Activated gamma-delta T cell (primary cell): ENCODE measurements at places on chromosomes 5 and 9.

- no peak for DNase-seq
These were observed 33.4 kb upstream of the TTC1 start for GRCh38 chr5:159975462-159976019.

DNA sequence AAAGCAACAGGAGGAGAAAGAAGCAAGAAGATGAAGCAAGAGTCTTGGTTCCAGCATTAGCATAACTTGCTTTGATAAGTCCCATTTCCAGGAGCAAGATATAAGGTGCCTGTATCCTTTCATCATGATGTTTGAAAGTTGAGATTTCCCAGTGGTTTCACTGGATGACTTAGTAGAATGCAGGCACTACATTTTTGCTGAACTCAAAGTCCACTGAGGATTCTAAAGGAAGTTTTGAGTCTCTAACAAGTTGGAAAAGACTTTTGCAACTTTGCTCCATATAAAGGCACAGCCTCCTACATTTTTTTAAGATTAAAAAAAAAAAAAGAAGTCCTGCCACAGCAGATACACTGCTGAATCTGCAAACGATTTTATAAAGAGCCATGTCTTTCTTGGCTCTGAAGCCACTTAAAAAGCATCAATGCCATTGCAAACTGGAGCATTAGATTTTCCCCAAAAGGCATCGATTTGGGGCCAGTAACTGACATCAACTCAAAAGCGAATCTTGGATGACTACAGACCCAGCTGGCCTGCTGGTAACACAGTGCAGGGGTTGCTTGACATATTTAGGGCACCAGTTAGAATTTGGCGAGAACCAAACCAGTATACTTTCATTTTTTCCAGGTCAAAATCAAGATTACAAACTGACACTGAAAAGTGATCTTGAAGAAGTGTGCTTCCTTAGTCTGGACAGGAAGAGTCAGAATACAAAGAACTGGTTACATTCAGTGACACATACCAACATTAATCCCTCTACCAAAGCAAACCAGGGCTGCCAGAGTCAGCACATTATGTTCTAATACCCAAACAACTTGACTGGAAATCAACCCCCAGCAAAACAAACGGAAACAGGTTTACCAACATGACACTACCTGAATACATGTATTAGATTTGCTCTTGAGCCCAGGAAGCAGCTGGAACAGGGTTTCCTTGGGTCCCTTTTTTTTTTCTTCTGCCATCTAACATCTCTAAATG, 39.1 kb upstream of the KCNV2 start:
- DNase-seq = no peak

DNA sequence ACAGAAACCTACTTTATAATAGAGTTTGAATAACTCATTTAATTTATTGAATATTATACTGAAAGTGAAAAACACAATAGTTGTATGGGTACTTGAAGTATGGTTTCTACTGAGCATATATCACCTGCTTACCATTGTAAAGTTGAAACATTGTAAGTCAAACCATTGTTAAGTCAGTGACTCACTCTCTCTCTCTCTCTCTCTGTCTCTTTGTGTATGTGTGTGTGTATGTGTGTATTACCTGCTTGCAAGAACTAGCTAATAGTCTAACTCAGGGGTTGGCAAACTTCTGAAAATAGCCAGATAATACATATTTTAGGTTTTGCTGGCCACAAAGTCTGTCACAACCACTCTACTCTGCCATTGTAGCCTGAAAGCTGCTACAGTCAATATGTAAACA, 564.3 kb upstream of the ZNF608 start:
- no peak for DNase-seq

- no peak for DNase-seq
These were observed 7.9 kb upstream of the CER1 start for GRCh38 chr9:14730461-14730898.

- no peak for DNase-seq
These were observed 40.8 kb upstream of the ADAMTS19 start for GRCh38 chr5:129419292-129419691.

GRCh38 chr5:140734354-140734753, 34.1 kb downstream of the ZMAT2 start:
- no peak for DNase-seq

DNA sequence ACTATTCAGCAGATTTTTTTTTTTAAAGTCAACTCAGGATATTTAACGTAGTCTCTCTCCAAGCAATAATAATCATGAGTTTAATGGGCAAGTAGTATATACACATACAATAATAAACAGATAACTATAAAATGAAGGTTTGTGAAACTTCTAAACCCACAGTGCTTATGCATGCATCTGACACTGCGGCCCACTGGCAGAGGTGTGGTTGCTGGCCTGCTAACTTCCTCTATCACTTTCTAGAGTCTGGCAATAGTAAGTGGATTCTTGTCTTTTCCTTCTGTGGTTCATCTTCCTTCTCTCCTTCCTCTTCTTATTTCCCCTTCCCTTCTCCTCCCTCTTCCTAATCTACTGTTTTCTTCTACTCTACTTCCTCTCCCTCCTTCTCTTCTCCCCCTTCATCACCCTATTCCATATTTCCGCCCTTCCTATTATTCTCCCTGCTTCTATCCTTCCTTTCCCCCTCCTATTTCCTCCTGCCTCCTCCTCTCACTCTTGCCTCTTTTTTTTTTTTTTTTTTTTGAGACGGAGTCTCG, 18.6 kb upstream of the AGXT2 start:
- no peak for DNase-seq

GRCh38 chr9:28318515-28318914, 745.2 kb upstream of the C9orf72 start:
- no peak for DNase-seq

DNA sequence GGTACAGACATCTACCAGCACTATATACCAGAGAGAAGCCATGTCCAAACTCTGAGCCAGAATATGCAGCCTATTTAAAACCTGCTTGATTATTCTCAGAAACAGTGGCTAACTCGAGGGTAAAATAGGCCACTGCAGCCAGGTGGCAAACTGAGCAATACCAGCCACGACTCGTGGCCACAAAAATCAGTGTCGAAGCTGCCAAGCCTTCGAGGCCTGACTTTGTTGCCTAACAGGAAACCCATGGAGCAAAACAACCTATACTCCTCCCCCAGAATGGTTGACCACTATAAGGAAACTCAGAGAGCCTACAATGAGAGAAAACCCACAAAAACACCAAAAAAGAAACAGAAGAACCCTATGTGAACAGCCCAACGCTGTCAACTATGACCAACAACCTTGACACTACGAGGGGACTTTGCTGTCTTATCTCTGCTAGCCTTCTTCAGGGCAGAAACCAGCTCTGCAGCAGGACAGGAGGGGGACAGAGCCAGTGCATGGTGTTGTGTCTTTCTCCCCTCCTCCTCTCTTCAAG, 133.8 kb downstream of the TMEM174 start:
- DNase-seq = no peak

- DNase-seq = peak; percentile 63
These were observed 858 bp downstream of the NCS1 start for GRCh38 chr9:130172858-130173665.

GRCh38 chr5:139667730-139668063, 19.5 kb downstream of the CXXC5 start:
- DNase-seq = no peak

DNA sequence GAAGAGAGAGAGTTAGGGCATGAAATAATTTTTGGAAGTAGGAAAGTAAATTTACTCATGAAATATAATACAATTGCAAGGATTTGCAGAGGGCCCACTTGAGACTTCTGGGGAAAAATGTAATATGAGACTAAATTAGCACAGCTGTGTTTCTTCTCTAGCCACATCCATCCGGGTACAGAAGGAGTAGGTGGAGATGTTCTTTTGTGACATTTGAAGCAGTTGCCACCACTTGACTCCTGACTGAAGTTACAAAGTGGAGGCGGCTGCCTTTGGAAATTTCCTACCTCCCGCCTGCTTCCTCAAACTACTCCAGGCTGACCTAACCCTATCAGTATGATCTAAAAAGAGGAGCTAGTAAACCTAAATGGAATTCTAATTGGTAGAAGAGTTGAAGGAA, 58.1 kb upstream of the SHISAL2B start:
- no peak for DNase-seq

GRCh38 chr5:141685591-141685990, 3.6 kb upstream of the ARAP3 start:
- DNase-seq = no peak

DNA sequence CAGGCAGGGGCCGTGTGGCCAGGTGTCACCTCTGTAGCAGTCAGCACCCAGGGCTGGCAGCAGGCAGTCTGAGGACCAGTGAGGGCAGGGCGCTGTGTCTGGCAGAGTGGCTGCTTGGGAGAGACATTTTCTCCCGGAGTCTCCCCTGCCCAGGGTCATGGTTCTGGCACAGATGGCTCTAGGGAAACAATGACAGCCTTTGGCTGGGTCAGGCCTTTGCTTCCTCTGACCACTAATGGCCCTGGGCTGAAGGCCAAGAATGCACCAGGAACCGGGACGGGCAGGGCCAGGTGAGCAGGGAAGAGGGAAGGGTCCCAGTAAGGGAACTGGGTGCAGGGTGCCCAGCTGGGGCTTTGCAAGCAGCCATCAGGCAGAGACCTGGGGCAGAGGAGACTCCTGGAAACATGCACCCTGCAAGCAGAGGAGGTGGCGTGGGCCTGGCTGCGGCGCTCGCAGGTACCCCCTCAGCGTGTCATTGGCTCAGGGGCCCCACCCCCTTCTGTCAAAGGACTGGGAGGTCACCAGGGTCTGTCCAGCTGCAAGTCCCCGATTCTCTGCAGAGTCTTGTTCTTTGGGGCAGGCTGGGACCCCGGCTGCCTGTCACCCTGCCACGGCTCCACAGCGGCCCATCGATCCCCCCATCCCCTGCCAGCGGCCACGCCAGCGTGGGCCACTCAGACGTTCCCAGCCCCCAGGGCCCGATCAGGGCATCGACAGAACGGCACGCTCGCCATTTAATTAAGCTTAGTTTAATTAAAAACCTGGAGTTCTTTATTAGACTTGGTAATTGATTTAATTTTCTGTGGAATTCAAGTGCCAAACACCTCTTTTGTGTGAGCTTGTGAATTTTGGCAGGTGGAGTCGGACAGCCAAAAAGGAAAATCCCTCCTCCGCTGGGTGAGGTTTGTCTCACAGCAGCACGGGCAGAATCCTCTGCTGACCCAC, 18.9 kb upstream of the TMEM250 start:
- DNase-seq = no peak

GRCh38 chr5:45862763-45863162, 166.6 kb upstream of the HCN1 start:
- no peak for DNase-seq

DNA sequence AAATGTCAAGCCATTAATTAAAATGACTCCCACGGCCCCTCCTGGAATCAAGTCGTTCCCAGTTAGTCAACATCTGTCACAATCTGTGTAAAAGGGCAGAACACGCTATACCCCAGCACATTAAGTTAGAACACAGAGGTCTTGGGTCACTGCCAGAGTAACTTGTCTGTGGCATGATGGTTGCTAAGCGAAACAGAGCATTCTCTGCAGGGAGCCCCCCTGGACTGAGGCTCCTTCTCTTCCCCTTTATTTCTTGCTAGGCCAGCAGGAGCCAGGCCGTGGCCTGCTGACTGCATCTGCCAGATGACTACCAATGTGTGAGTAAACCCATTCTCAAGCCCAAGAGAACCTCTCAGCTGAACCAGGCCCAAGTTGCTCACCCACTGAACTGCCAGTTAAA, 51.9 kb upstream of the ZBED3 start:
- no peak for DNase-seq

GRCh38 chr5:71836559-71837112, 117.6 kb downstream of the CARTPT start:
- no peak for DNase-seq

GRCh38 chr5:64637837-64638443, 52.4 kb upstream of the SHISAL2B start:
- DNase-seq = no peak

DNA sequence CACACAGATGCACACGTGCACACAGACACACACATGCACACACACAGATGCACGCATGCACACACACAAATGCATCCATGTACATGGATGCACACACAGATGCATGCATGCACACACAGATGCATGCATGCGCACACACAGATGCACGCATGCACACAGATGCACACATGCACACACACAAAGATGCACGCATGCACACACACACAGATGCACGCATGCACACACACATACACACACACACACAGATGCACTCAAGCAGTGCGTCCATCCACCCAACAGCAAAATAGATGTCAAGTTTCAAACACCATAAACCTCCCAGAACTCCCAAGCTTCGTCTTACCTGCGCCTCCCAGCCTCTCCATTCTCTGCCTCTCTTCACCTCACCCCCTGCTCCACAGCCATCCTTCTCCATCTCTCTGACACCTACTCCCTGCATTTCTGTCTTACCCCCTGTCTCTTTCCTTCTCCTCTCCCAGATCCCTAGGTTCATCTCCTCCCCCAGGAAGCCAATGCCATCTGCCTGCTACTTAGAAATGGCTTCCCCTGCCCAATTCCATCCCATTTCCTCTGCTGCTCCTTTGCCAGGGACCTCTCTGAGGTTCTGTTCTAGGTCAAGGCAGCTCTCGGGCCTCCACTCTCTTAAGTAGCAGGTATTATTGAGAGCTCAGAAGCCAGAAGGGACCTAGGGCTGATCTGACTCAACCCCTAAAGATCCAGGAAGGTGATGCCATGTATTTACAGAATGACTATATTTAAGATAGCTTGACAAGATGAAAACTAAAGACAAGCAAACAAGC, 297.2 kb downstream of the MED10 start:
- no peak for DNase-seq

DNA sequence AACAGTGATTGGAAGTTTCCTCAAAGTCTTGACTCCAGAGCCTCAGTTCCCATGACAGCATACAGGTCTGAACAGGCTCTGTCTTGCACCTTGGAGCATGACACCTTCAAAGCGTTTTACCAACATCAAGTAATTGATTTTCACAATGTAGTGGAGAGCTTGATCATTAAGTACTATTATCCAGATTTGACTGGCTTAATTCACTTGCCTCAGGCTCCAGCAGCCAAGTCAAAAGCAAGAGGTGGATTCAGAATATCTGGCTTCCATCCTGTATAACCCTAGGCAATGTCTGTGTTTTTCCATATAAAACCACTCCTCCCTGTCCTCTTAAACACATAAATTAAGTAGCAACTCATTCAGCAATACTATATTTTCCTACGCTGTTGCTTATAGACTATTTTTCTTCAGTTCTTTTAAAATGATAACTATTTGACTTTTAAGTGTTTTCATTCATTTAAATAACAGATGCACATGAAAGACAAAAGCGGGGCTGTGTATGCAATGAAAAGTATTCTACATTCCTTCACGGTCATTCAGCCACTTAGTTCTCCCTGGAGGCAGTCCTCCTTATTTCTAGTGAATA, 150.8 kb upstream of the RANBP3L start:
- no peak for DNase-seq

GRCh38 chr9:35140093-35140492, 21.7 kb upstream of the UNC13B start:
- DNase-seq = no peak

DNA sequence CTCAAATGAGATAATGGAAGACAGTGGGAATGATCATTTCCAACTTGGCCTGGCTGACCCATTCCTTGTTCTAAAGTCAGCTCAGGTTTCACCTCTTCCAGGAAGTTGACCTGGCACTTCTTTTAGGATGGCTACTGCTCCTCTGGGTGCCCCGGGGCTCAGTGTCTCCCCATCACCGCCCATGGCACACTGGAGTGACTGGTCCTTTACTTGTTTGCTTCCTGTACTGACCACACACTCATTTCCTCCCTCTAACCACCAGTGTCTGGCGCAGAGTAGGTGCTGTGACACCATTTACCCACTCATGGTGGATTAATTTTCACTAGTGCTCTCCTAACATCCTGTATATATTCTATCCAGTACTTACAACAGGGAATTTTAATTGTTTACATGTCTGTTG, 183.5 kb downstream of the CDK5RAP2 start:
- DNase-seq = no peak
